ENCODE measurements at places on chromosomes 2 and 18. TPM values are rescaled to one million over a fixed set of nuclear protein-coding genes. Genes with fewer than 3 reads are reported as not detected.
A peak's percentile ranks its signal among the peaks of the same experiment; 100 is the strongest.

The AQP12A gene
- not detected for total RNA-seq

The LINC00305 gene
- total RNA-seq = not detected

The LIMS3 gene
- total RNA-seq = 4.5 TPM

The C1QL2 gene
- total RNA-seq = not detected

The CSRNP3 gene
- 1.4 TPM for total RNA-seq

The SLC14A1 gene
- 0.34 TPM for total RNA-seq

The INHBB gene
- total RNA-seq = 0.46 TPM

The BUB1 gene
- 85.4 TPM for total RNA-seq

The GPR45 gene
- total RNA-seq = not detected

The PTPN4 gene
- 17.5 TPM for total RNA-seq

The NPAS2 gene
- total RNA-seq = 12.4 TPM

The VIL1 gene
- not detected for total RNA-seq

The KLHL41 gene
- 32.3 TPM for total RNA-seq

The CXCR1 gene
- not detected for total RNA-seq

The TWIST2 gene
- total RNA-seq = 28.5 TPM

DNA sequence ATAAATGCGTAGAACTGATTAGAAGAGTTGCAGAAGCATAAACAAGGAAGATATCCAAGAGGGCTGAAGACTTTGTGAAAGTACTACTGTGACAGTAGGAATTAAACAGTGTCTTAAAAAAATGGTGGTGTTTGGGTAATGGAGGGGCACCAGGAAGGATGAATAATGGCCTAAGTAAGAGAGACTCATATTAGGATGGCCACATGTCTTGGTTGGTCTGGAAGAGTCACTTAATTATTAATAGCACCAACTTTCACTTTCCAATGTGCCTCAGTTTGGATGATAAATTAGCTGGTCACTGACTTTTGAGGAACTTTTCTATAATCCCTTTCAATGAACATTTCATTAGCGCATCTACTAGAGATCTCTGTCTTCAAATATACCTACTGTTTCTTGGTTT lies 372.2 kb downstream of the NYAP2 start:
- DNase-seq = no peak

- no peak for DNase-seq
These were observed 754.1 kb upstream of the SLC8A1 start for GRCh38 chr2:41206004-41206403.

GRCh38 chr2:39140322-39140847 lies 19.5 kb upstream of the SOS1 start:
- DNase-seq = no peak

DNA sequence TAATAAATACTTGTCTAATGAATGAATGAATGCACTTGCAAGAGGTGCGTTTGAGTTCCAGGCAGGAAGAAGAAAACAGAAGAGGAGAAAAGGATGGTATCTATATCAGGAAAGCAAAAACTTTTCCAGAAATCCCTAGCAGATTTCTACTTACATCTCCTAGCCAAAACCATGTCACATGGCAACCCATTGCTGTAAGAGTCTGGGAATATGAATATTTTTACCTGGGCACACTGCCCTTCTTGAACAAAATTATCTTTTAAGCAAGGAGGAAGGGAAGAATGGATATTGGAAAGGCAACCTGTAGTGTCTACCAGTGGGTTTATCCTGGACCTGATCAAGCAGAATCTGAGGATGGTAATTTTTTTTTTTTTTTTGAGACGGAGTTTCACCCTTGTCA lies 44.2 kb upstream of the ASXL2 start:
- no peak for DNase-seq

DNA sequence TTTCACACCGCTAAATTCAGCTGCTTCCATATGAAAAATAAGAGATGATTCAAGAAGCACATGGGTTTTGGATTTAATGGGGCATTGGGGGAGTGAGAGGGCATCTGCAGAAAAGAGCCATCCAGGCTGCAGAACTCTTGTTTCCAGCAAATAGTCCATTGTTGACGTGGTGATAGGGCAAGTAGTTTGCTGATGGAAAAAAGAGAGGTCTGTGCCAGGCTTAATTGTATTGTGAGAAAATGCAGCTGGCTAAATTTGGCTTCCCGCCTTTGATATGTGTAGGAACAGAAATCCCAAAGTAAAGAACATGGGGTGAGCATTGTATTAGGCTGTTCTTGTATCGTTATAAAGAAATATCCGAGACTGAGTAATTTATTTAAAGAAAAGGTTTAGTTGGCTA lies 199.5 kb downstream of the SETBP1 start:
- no peak for DNase-seq

- peak; percentile 25 for DNase-seq
These were observed 237.1 kb downstream of the TTC32 start for GRCh38 chr2:19664646-19665045.

- peak; percentile 42 for DNase-seq
These were observed 664 bp downstream of the CCT4 start for GRCh38 chr2:61887717-61888266.

GRCh38 chr2:77086478-77086877 lies 435.7 kb downstream of the LRRTM4 start:
- DNase-seq = no peak

DNA sequence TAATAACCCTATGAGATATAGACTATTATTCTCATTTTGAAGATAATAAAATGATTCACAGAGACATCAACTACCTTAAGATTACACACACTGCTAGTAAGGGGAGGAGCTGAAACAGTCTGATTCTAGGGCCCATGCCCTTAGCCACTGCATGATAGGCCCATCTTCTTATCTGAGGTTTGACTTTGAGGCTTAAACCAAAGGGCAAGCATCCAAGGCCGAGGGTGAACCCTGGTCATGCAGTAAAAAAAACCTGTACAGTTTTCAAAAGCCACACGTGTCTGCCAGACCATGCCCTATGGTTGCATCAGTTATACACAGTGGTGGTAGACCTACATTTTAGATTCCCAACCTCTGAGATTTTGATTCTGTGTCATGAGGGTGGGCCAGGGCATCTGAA lies 44.8 kb downstream of the POLE4 start:
- DNase-seq = no peak

DNA sequence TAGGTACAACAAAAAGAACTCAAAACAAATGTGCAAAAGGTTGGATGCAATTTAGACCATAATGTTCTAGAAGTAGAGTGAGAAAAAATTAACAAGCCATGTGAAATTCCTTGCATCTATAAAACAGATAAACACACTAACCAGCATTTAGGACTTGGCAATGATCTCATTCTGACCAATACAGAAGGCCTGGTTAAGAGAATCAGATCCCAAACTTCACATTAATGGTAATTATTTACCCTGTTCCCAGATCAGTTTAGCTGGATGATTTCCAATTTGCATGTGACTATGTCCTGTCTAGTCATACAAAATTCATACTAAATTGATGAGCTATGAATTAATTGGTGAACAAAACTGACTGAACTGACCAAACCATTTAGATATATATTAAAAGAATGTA lies 98.4 kb upstream of the FIGN start:
- DNase-seq = no peak

DNA sequence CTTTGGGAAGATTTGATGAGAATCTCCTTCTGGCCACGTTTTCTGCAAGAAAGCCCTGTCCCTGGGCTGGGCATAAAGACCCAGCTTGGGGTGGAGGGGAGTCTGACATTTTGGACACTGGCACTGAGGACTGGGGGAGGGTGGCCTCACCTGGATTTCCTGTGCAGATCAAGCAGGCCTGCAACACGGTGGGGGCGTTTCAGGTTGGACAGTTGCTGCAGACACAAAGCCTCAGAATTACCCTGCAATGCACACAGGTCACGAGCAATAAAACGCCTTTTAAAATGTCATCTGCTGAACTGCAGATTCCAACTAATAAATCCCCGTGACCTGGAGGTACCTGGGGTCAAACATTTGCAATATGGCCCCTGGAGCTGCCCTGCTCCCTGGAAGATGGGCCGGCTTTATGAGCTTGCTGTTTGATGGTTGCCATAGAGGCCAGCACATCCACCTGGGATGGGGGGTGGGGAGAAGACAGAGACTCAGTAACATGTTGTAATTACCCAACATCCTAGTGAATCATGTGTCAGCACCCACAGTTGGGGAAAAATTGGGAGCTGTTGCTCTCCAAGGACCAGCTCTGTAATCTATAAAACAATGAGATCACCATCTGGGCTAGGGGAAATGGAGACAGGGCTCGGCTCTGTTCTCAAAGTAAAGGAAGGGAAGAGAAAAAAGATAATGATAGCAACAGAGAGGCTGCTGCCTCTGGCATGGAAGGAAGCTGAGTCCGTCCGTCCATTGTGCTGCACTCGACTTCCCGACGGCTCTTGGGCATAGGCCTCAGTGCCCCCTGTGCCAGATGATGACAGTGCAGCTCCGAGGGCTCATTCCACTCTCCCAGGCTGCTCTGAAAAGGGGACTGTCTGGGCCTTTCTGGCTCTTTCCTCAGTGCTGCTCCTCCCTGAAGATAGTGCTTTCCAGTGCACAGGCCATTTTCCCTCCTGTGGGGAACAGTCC lies 340.3 kb downstream of the CYRIA start:
- DNase-seq = no peak

DNA sequence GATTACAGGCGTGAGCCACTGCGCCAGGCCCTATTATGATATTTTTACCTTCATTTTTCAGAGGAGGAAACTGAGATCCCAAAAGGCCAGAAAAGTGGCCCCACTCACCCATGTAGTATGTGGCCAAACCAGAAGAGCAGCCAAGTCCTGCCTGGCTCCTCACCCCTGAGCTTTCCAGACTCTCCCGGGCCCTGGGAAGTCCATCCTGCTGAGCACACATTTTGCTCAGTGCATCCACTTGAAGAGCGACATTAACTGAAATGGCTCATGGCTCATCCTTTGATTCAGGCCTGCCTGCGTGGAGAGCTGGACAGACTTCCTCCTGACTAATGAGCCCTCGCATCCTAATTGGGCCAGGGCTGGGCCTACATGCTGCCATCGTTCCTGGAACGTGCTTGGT lies 9.5 kb upstream of the NGEF start:
- no peak for DNase-seq

DNA sequence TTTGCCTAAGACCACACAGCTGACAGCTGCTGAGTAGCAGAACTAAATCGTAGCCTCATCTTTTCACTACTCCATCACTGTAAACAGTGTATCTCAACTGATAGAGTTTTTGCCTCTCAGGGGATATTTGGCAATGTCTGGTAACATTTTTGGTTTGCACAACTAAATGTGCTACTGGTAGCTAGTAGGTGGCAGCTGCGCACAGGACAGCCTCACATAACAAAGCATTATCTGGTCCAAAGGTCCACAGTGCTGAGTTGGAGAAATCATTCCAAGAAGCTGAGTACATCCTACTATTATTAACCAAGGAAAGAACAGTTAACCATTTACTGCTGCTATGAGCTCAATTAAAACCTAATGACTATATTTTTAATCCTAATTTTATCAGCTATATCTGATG lies 6.1 kb upstream of the CCDC102B start:
- peak; percentile 37 for DNase-seq

- DNase-seq = no peak
These were observed 89.3 kb upstream of the TEX51 start for GRCh38 chr2:126809340-126809739.

GRCh38 chr18:77061281-77061945 lies 71.2 kb downstream of the MBP start:
- no peak for DNase-seq

- DNase-seq = no peak
These were observed 5.8 kb downstream of the MYO5B start for GRCh38 chr18:50189160-50189559.

GRCh38 chr18:22709288-22710060 lies 223.7 kb upstream of the RBBP8 start:
- DNase-seq = no peak

GRCh38 chr18:76988031-76988826 lies 144.4 kb downstream of the MBP start:
- no peak for DNase-seq

GRCh38 chr2:107248932-107249331 lies 363.0 kb upstream of the ST6GAL2 start:
- no peak for DNase-seq

- no peak for DNase-seq
These were observed 20.4 kb upstream of the SANBR start for GRCh38 chr2:61045226-61045625.

- peak; percentile 46 for DNase-seq
These were observed 1.0 kb upstream of the PPP1CB start for GRCh38 chr2:28750316-28751251.

DNA sequence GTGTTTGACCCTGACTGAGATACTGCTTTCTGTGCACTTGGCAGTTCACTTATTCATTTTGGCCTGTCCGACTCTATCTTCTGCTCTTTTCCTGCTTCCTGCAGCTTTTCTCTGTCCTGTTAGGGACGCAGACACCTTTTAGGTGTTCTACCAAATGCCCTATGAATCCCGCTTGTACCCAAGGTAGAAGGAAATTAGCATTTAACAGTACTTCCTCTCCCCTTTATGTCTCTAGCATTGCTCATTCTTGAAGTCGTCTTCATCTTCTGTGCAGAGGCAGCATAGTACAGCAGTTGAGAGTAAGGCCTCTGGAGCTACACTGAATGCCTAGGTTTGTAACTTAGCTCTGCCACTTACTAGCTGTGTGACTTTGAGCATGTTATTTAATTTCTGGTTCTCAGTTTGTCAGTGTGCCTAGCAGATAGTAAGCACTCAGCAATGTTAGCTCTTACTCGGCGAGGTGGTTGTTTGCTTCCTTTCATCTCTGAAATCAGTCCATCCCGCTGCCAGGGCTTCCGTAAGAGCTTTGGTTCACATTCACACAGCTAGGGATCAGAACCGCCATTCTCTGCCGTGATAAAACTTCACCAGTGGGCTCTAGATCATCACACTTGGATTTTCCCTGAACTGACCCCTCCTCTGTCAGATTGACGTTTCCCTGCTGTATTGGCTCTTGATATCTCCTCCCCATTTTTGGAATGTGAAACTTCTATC lies 1.4 kb downstream of the CCT7 start:
- no peak for DNase-seq

- no peak for DNase-seq
These were observed 18.6 kb downstream of the GREB1L start for GRCh38 chr18:21260621-21261020.

DNA sequence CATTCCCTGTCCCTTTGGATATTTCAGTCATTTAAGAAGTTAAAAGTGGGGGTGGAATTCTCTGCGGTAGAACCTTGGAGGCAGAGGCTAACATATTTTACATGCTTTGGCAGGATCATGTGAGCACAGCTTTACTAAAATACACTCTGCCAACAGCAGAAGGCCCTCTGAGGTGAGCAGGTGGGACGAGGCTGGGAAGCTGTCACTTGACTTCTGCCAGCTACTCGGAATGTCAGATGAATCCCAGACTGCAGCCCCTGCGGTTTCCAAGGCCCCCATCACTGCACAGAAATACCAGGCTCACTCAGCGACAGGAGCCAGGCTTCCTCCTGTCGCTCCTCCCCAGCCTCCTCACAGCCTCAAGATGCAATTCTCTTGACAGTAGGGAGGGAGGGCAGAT lies 220.9 kb upstream of the REV1 start:
- no peak for DNase-seq

DNA sequence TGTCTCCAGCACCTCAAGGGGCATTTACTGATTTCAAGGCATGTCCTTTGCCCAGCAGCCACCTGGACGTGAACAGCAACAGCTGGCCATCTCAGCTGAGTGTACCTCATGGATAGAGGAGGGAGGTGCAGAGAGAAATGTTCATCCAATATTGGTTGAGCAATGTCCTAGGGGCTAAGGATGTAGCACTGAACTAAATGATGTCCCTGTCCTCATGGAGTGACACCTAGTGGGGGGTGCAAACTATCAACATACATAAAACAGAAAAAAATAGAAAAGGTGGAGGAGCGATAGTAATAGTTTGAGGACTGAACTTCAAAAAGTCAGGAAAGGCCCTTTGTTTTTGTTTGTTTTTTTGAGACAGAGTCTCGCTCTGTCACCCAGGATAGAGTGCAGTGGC lies 4.8 kb upstream of the UGGT1 start:
- DNase-seq = no peak

Data from LHCN-M2 (cell line).